Effector memory CD8-positive, alpha-beta T cell (primary cell): ENCODE measurements at places on chromosomes 1 and 21.

- no peak for DNase-seq
Measured at GRCh38 chr1:234069760-234070159, 165.3 kb downstream of the SLC35F3 start.

- DNase-seq, result no peak
Measured at GRCh38 chr1:162740755-162741154, 49.7 kb upstream of the HSD17B7 start.

DNA sequence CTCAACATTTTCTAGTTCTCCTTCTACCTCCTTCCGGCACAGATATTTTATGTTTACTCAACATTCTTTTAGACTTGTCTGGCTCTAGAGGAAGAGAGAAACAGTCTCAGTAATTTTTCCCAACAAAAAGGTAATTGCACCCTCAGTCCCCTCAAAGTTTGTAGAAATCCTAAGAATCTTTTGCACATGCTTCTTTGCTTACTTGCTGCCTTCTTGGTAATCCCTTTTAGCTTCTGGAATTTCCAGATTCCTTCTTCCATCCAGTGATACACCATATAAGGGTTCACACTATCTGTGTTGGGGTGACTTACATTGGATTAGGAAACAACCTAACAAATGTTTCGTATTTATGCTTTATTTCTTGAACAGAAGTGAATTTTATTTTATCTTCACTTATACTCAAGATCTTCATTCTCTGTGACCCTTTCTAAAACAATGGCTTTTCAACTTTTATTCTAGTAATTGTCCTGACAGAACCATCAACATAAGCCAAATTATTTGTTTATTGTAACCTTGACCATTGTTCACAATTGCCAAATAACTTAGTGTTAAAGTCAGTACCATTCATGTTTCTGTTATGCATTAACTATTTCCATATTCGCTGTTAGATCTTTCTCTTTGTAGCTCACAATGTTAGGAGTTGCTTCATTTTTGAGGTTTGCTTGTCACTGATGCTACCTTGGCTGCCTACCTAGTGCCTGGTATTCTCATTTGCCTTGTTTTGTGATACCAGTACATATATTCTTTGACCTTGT lies 238.1 kb downstream of the HMCN1 start:
- no peak for DNase-seq

DNA sequence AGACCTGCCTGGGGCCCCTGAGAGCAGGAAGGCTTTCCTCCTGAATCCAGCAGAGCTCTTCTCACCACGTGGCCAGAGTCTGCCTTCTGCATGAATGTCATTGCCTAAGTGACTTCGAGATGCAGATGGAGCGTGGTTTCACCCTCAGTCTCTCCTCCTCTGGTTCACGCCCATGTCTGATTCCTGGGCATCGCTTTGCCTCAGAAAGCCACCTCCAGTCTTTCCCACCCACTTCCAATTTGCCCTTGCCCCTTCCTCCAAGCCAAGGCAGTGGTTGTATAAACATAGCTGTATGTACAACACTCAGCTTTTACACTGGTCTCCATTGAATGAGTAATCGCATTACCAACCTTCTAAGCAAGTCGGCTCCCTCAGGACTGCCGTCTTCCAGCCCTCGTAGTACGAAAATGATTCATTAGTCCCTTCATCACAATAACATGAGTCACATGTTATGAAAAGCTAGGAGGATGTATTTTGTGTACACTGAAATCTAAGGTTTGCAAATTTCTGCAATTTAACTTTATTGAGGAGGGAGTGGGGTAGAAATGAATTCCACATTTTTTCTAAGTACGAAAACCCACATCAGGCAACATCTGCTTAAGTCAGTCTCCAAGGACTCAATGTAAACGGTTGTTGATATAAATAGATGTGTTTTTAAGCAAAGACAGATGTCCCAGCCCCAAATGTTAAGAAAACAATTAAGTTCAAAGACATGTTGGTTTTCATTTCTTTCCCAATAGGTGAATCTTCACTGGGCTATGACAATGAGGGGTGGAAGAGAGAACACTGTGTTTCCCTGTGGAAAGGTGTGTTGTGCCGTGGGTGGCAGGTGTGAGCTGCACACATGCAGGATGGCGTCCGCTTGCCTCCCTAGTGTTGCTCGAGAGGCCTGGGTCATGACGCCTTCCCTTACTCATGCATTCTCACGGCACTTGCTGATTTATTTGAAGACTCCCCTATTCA lies 32.3 kb upstream of the ETS2 start:
- no peak for DNase-seq

GRCh38 chr1:26693599-26694572 lies 1.9 kb upstream of the ARID1A start:
- DNase-seq, result no peak

GRCh38 chr1:112026016-112026415 lies 36.5 kb upstream of the KCND3 start:
- DNase-seq, result no peak

DNA sequence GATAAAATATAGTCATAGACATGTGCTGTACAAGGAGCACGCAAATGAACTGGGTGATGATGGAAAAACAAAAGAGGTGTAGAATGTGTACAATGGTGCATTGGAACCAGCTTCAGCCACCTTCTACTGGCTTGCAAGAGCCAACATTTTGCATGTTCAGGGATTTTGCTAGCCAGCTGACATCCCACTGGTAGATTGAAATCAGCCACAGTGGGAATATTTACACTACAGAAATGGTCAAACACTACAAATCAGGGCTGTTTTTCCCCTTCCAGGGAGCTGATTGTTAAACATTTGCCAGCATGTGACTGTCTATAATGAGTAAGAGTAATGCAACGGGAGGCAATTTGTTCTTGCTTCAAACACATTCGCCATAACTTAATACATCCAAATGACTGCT lies 23.2 kb downstream of the PMVK start:
- DNase-seq, result no peak

DNA sequence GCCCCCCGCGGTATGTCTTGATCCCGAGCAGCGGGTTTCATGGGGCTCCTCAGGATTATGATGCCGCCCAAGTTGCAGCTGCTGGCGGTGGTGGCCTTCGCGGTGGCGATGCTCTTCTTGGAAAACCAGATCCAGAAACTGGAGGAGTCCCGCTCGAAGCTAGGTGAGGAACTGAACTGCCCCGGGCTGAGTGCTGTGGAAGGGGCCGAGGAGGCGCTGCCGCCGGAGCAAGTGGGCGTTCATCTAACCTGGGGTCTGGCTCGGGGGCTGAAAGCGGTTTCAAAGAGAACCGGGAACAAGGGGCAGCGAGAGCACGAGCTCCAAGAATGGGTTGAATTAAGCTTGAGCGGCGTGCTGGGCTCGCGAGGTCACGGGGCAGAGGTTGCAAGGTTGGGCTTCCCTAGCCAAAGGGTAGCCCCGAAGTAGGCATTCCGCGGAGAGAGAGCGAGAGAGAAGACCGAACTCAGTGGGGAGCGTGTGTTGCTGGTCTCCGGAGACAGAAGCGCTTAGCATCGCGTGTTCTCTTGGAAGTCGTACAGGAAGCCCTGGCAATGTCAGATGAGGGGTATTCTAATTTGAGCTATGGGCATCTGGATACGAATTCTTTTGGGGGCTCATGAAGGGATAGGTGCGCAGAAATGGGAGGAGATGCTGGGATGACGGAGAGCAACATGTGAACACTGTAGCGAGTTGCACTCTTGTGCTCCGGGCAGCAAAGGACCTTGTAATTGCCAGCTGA lies 732 bp downstream of the HS2ST1 start:
- DNase-seq, result peak; percentile 47

- no peak for DNase-seq
Measured at GRCh38 chr1:160789051-160789701, 6.8 kb upstream of the LY9 start.

- no peak for DNase-seq
Measured at GRCh38 chr1:2787163-2787911, 14.2 kb downstream of the TTC34 start.

GRCh38 chr1:30748098-30748698 lies 9.4 kb downstream of the LAPTM5 start:
- no peak for DNase-seq

- DNase-seq, result no peak
Measured at GRCh38 chr1:200654660-200655059, 15.0 kb downstream of the DDX59 start.

GRCh38 chr1:2101531-2101930 lies 51.3 kb downstream of the PRKCZ start:
- no peak for DNase-seq

GRCh38 chr1:170555370-170555769 lies 23.4 kb downstream of the GORAB start:
- no peak for DNase-seq

DNA sequence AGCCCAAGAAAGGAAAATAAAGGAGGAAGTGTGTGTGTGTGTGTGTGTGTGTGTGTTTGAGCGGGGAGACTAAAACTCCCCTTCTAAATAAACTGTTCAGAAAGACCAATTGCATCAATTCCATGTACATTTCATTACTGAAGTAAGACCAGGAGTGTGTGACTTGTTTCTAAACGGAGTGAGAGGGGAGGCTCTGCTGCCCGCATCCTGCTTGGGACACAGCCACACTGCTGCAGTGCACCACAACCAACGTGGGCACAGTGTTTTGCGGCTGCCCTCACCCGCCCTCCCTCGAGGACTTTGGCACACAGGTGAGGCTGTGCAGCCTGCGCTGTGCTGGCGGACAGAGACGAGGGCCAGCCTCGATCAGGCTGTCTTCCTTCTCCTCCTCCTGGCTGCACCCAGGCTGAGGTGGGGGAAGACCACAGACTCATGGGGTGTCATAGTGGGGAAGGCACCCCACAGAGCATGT lies 31.0 kb upstream of the H6PD start:
- DNase-seq, result peak; percentile 11

DNA sequence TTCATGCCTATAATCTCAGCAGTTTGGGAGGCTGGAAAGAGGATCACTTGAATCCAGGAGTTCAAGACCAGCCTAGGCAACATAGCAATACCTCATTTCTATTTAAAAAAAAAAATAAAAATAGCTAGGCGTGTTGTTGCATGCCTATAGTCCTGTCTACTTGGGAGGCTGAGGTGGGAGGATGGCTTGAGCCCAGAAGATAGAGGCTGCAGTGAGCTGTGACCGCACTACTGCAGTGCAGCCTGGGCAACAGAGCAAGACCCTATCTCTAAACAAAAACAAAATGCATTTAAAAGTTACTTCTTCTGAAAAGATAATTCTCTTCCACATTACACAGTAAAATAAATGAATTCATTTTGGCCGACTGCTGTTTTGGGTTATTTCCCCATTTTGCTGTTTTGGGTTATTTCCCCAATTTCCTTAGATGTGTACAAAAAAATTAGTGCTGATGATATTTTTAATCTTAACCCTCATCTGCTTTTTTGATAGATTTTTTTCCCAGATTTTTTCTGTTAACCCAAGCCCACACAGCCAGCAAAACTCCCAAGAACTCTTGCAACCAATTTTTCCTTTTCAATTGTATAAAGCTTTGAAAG lies 23.0 kb upstream of the SAMSN1 start:
- no peak for DNase-seq

GRCh38 chr1:168112673-168113305 lies 23.9 kb downstream of the GPR161 start:
- no peak for DNase-seq

GRCh38 chr21:45294509-45295291 lies 7.0 kb upstream of the POFUT2 start:
- no peak for DNase-seq

- no peak for DNase-seq
Measured at GRCh38 chr1:156643778-156644092, 1.8 kb downstream of the BCAN start.

- DNase-seq, result no peak
Measured at GRCh38 chr1:114660238-114660637, 9.6 kb downstream of the DENND2C start.

GRCh38 chr1:65564493-65564892 lies 144.0 kb downstream of the LEPR start:
- DNase-seq, result no peak

- DNase-seq, result no peak
Measured at GRCh38 chr1:206568256-206568655, 44.0 kb downstream of the EIF2D start.

GRCh38 chr1:39488012-39488545 lies 3.4 kb upstream of the BMP8A start:
- no peak for DNase-seq

GRCh38 chr1:216210081-216210480 lies 213.2 kb downstream of the USH2A start:
- no peak for DNase-seq

DNA sequence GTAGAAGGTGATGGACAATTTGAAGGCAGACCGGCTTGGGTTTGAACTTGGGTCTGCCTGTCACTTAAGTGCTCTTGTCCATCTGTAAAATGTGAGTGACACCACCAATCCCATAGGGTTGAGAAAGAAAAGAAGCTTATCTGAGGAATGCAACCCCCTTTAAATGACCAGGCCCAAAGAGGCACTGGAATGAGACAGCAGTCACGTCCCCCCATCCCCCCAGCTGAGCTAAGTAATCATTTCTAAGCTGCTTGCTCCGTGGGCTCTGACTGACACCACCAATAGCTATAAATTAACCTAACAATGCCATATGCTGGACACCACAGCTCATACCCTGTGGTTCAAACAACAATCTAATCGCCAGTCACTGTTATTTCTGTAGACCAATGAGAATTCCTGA lies 15.1 kb downstream of the LCA5L start:
- DNase-seq, result no peak

DNA sequence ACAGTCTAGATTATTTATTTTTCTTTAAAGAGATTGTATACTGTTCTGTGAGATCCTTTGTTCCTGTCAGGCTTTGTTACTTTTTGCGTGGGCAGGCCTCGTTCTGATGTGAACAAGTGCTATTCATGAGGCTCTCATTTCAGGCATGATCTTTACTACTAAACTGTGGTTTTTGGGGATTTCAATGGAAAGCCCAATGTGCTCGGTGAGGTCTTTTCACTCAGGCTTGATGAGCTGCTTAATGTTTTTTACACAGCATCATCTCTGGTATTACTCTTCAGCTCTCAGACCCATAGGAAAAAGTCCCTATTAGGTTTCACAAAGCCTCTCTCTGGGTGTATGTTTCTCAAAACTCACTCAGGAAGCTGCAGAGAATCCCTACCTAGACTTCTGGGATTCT lies 419.4 kb downstream of the GPATCH2 start:
- DNase-seq, result no peak

- DNase-seq, result no peak
Measured at GRCh38 chr1:83670909-83671565, 327.9 kb downstream of the TTLL7 start.

GRCh38 chr1:167016100-167016750 lies 27.1 kb downstream of the MAEL start:
- DNase-seq, result no peak

- no peak for DNase-seq
Measured at GRCh38 chr21:33132054-33132453, 62.1 kb downstream of the OLIG1 start.

GRCh38 chr1:209586221-209586740 lies 2.8 kb downstream of the CAMK1G start:
- DNase-seq, result no peak
